ENCODE measurements at places on chromosomes 1 and 21.

DNA sequence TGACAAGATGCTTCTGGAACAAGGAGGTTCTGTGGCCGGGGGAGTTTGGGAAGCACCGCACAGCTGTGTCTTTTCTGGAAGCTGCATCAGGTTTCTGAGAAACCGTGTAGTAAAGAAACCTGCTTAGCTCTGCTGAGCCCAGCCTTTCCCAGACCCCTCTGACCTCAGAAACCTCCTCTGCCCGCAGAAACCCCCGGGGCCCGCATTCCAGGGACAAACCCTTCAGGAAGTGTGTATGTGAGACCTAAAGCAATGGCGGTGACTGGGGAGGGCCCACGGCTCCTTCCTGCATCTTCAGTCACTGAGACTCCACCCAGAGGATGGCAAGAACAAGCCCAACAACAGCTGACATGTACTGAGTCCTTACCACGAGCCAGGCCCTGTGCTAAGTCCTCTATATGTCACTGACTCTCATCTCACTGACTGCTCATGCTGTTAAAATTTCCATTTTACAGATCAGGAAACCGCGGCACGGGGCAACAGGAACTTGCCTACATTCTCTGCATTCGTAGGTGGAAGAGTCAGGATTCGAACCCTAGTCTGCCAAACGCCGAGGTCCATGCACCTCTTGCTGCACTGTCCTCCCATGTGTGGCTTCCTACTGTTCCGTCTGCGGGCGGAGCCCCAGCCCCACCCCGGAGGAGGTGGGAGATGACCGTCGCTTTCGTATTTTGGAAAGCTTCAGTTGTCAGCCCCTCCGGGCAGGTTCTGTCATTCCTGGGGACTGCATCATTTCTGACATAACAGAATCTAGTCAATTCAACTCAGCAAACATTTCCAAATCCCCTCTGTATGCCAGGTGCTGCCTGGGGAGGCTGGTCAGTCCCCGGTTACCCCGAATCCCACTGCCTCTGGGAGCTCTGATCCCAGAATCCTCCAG is 73.3 kb upstream of the KLHDC7A start:
- no peak for DNase-seq

DNA sequence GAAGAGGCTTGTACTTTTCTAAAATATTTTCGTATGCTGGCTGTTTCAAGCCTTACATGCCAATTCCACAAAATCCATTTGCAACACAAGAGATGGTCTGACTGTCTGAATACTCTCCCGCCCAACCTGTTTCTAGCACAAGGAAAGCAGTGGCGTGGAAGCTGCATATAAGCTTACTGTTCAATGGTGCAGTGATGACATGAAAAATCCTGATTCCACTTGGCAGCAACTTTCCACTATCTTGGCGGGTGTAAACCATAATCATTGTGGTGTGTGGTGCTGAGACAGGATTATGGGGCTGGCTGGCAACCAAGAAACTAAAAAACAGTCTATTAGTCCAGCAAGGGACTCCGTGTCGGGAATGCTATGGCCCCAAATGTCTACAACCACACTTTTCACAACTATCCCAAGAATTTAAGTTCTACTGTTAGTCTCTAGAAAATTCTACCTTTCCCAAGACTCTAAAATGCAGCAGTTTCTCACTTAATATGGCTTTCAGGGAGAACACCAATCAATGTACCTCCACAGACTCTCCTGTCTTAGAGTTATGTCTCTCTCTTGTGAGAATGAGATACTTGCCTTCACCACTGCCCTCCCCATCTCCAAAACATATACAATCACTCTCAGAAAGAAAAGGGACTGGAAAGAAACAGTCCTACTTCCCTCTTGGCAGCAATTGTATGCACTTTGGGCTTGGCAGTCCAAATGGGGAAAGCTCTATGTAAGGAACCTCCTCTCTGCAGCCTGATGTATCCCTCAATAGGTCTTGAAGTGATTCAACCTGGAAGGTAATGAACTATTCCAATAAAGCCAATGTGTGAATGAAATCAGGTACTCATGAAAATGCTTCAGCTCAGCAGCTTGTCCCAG is 9.5 kb downstream of the COLGALT2 start:
- DNase-seq: no peak

GRCh38 chr1:220186752-220187151 is 85.5 kb downstream of the RAB3GAP2 start:
- DNase-seq: no peak

- DNase-seq: no peak
Observed at GRCh38 chr1:47934243-47934805, 62.9 kb downstream of the TRABD2B start.

GRCh38 chr1:90834886-90835660 is 118.0 kb upstream of the BARHL2 start:
- DNase-seq: peak; percentile 78

DNA sequence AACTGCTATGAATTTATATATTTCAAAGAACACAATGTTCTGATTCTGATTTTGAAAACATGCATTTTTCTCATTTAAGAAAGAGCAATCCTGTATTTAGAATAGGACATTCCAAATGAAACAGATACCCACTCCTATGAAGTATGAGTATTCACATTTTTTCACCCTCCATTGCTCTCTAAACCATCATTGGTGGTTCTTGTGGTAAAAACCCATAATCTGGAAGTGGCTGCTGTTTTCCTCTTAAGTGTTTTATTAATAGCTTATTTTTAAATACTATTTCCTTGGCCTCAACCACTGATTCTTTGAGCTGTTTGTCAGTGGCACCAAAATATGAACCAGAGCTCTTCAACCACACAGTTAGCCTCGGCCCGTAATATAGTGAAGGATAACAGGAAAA is 60.0 kb upstream of the ADAM30 start:
- DNase-seq: no peak

DNA sequence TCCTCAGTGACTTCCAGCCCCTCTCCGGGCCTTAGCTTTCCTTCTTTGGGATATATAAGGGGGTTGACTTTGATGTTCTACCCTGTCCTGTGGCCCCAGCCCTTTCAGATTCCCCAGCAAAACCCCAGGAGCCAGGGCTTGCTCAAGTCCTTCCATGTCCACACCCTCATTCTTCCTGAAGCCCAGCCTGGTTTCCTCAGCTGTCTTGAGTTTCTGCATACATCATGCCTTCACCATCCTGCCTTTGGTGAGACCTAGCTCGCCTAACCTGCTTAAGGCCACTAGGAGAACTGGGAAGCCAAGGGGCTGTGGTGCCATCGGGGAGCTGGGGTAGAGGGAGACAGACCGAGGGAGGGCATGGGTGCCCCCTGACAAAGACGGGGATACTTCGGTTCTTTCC is 17.2 kb upstream of the PEF1 start:
- no peak for DNase-seq

GRCh38 chr1:229229137-229229720 is 41.7 kb upstream of the RAB4A start:
- DNase-seq: no peak

Data from NCI-H1417 treated with DMSO at 0.1 percent for 48 hours (cell line).